ENCODE measurements at places on chromosomes 1 and 21.

GRCh38 chr1:111743679-111744101 is 4.5 kb upstream of the INKA2 start:
- DNase-seq, result no peak

DNA sequence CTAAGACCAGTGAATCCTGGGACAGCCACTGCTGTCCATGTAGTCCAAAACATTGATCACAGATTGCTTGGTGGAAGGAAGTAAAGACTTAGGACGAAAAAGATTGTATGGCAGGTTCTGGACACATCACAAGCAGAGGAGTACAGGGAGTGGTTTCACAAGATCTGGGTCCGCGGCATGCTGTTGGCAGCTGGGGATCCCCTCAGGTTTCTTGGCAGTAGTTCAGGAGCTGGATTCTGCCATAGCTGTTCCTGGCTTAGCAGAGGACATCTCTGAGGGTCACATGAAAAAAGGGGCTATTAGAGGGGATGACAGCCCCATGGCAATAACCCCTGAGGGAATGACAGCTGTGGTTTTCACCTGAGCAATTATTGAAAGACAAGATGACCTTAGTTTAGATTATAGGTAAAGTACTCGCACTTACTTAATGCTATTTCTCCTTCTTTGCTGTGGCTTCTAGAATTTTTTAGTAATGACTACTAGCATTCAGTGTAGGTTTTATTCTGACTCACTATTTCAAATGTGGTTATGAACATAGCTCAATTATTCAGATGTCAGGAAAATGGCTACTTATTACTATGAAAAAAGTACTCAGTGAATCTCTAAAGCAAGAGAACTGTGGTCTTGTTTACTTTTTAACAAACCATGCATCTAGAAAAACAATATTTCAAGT is 8.2 kb downstream of the KRTAP27-1 start:
- no peak for DNase-seq

GRCh38 chr21:36461277-36461917 is 18.5 kb downstream of the CLDN14 start:
- no peak for DNase-seq

DNA sequence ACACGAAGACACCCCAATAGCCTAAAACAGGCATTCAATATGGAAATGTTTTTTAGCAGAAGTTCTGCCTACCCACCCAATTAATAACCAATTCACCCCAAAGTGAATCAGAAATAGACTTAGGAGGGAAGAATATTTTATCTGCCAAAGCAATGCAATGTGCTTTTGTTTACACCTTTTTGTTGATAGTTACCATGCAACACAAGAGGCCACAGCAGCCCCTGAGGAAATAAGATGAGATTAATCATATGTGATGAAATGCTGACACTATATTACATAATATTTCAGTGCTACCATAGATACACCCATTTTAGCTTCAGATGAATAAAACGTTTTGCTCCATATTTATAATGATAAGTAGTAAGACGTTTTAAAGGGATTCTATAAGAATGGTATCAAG is 60.9 kb upstream of the RGS2 start:
- DNase-seq, result no peak

DNA sequence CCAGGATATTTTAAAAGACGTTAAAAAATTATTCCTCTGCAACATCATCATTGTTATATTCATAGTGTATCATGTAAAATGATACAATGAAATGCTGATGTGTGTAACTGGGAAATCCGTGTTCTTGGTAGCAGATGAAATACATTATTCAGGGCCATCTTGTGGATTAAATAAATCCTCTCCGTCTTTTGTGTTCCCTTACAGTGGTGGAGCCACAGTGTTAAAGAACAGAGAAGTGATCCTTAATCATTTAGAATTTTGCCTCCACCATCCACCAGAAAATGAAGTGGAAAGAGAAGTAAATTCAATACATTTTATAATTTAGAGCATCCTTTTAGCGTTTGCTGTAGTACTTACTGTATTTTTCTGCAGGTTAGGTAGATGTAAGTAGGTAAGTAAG is 1.3 kb downstream of the DYRK3 start:
- no peak for DNase-seq

DNA sequence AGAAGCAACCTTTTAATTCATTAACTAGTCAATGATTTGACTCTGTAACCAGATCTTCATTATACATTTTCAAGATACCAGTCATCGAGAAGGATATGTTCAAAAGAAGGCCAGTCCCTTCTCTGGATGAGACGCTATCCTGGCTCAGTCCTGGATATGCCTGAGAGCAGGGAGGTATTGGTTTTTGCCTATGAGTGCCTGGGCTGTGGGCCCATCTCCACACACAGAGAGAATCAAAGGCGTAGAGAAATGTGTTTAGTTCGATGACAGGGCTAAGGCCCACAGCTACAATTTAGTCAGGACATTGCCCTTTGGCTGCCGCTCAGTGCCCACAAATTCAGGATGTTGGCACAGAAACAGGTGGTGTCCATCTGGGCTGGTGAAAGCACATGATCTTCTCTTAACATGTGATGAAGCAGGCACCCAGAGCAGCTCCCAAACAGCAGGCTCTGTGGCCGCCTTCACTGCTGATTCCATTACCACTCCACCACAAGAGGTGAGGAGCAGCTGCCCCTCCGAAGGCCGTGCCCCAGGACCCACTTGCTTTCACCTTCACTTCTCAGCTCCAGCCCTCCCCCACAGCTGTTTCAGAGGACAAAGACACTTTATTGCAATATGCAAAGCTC is 24.7 kb downstream of the ACKR1 start:
- no peak for DNase-seq

DNA sequence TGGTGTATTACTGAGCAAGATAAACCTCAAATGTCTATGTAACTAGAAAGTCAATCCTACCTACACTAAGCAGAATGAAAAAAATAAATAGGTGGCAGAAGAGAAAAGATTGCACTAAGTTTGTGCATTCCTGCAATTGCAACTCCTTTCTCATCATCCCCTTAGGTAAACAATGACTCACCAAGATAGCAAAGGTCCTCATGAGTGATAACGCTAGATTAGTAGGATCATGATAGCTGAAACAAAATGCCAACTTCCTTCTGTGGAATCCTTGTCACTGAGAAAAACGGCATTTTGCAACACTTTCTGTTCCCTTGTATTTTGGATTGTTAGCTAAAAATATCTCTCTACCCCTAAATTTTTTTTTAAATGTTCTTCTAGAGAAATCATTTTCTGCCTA is 20.0 kb upstream of the FCER1A start:
- DNase-seq, result no peak

DNA sequence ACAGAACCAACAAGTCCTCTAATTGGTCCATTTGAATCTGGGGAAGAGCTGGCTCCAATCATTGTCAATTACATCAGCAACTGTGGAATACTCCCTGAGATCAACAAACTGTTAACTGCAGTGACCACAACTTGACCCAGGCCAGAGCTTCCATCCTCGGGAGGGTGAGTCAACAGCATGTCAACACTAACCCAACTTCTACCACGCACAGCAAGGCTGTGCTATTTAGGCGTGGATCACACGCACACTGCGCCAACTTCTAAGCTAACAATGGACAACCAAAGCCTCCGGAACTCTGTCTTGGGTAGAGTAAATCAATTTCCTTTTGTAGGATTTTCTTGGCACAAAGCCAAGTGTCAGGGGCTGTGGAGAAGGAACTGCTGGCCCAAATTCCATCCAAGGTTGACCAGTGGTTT is 30.4 kb downstream of the APP start:
- DNase-seq, result peak; percentile 87

GRCh38 chr1:68675336-68675735 is 178.5 kb upstream of the DEPDC1 start:
- DNase-seq, result no peak

DNA sequence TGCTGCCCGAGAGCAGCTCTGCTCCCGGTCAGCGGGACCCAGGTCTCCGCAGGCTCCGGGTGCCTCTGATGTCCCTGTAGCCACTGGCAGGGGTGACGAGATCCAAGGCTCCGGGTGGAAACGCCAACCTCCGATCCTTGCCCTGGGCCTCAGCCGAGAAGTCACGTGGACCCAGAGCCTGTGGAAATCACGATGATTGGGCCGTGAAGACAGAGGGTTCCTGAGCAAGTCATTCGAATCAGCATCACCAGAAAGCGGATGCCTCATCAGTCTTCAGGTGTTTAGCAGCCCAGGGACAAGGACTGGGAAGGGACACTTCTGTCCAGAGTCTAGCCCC is 12.5 kb downstream of the LRRC3 start:
- no peak for DNase-seq

GRCh38 chr1:91283421-91283726 is 121.3 kb downstream of the HFM1 start:
- no peak for DNase-seq

Data from AG09309 (cell line).